ENCODE measurements at places on chromosomes 11 and 22.

DNA sequence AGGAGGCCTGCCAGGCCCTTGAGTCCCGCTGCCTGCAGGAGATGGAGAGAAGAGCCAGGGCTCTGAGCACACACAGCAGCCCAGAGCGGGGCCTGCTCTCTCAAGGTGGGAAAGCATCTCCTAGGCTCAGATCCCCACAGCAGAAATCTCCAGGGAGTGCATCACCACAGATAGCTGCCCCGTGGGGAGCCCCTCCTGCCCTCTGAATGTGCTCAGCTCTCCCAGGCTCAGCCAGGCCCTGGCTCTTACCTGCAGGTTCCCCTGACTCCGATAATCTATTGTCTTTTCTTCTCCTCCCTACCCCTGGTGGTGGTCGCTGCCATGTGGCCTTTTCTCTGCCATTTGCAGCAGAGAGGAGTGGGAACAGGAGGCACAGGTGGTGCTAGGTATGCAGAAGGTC, 49.9 kb downstream of the BTG4 start:
- no peak for DNase-seq

- DNase-seq, result no peak
These were observed 57.9 kb downstream of the NF2 start for GRCh38 chr22:29661336-29661735.

DNA sequence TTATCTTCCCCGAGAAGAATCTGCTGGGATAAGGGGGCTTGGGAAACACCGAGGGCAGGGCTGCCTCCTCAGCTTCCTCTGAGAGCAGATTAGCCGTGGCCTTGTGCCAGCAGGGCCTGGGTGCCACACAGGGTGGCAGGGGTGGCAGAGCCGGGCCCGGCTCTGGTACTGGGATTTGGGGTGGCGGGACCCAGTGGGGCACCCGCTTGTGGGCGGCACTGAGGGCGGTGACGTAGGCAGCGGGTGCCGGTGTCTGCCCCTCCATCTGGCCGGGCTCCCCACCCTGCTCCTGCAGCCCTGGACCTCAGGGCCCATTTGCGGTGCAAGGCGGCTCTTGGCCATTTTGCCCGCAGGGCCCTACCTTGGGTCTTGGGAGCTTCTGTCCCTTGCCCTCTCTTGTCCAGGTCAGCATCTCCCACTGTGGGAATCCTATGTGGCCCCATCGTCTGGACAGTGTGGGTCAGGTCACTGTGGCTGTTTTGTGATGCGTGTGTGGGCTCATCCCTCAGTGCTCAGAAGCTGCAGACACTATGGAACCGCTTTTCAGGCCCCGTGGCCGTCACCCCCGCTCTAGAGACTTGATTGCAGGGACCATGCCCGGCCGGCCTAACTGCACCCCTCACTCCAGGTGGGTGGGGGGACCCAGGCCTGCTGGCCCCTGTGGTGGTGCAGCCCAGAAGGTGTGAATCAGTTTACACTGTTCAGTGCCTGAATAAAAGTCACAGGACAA, 29.7 kb upstream of the KRTAP5-6 start:
- DNase-seq, result no peak

- no peak for DNase-seq
These were observed 4.0 kb downstream of the SYT12 start for GRCh38 chr11:67026941-67027340.

DNA sequence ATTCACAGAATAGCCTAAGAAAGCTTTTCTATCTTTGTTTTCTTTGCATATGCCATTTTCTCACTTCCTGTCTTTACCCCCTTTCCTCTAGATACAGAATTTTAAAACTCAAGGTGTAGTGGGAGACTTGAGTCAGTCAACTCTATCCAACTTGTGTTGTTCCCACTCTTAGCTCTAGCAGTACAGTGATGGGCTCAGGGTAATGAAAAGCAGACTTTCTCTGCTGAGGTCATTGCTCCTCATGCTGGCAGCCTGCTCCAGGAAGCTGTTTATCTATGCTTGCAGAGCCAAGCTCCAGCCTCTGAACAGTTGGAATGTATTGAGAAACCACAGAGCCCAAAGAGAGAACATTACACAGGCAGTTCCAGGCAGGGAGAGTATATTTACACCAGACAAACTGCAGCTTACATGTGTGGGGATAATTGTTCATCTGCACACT, 68.1 kb downstream of the CSTPP1 start:
- peak; percentile 39 for DNase-seq

- no peak for DNase-seq
These were observed 358.0 kb downstream of the DLG2 start for GRCh38 chr11:85269109-85269508.

GRCh38 chr11:44671234-44671633, 55.5 kb upstream of the TSPAN18 start:
- no peak for DNase-seq

DNA sequence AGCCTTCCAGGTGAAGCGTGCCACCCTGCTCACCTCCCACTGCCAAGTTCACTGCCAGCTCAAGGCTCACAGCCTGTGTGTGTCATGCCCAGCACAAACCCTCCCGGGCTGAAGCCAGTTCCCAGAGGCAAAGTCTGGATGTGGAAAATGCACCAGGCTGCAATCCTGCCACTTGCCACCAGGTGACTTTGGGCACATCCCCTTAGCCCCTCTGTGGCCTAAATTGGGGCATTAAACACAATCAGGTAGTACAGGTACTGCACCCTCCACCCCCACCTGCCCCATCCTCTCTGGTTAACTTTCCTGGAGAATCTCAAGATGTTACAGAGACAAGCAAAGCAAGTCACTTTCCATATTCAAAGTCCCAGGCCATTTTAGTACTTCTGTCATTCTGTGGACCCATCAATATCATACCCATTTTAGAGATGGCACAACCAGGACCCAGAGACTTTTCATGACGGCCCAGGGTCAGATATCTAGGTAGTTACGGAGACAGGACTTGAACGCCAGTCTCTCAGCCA, 1.8 kb upstream of the RASD2 start:
- DNase-seq, result no peak

DNA sequence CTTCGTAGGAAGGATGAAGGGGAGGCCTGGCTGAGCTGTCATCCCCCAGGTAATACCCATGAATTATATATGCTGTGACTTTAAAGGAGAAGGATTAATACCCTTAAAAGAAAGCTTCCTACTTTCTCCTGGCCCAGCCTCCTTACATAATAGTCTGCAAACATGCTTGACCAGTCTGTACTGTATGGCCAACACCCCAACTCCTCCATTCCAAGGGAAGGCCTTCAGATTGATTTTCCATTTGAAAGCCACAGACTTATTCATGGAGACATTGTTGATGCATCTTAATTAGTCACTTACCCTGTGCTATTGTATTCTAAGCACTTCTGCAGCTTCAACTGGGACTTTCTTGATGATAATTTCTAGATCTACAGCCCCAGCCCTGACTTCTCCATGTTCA, 2.0 kb downstream of the PAAF1 start:
- no peak for DNase-seq

DNA sequence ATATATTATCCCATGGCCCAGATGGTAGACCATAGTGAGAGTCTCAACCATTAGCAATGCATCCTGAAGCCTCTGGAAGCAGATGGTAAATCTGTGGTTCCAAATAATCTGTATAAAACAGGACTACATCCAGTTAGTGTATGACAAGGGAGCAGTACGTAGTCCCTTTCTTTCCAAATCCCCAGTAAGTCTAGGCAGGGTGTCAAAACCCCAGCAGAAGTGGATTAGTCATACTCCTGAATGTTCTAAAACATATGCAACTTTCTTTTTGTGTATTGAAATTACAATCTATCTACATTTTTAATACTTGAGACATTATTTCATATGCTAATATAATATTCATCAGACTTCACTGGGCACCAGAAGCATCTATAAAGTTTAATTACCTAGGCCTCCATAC, 295.1 kb upstream of the ANO5 start:
- DNase-seq, result no peak

- DNase-seq, result no peak
These were observed 8.0 kb upstream of the TLCD5 start for GRCh38 chr11:120316880-120317688.

GRCh38 chr22:38867124-38867455, 4.9 kb downstream of the CBX6 start:
- no peak for DNase-seq

DNA sequence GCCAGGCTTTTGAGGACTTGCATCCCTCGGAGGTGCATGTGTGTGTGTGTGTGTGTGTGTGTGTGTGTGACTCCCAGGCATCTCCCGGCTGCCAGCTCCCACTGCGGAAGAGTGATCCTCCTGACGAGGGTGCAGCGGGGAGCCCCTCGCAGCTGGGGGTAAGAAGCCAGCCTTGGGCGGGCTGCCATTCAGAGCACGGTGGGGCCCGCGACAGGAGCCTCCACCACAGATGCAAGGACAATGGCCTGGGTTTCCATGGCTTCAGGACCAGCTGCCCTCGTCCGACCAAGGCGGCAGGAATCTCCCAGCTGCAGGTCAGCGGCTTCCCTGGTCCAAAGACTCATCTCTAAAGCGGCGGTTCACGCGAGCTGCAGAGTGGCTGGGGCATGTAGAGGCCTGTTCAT, 908.5 kb downstream of the BRD1 start:
- peak; percentile 38 for DNase-seq

GRCh38 chr22:46883092-46883910, 120.9 kb downstream of the TBC1D22A start:
- DNase-seq, result no peak

DNA sequence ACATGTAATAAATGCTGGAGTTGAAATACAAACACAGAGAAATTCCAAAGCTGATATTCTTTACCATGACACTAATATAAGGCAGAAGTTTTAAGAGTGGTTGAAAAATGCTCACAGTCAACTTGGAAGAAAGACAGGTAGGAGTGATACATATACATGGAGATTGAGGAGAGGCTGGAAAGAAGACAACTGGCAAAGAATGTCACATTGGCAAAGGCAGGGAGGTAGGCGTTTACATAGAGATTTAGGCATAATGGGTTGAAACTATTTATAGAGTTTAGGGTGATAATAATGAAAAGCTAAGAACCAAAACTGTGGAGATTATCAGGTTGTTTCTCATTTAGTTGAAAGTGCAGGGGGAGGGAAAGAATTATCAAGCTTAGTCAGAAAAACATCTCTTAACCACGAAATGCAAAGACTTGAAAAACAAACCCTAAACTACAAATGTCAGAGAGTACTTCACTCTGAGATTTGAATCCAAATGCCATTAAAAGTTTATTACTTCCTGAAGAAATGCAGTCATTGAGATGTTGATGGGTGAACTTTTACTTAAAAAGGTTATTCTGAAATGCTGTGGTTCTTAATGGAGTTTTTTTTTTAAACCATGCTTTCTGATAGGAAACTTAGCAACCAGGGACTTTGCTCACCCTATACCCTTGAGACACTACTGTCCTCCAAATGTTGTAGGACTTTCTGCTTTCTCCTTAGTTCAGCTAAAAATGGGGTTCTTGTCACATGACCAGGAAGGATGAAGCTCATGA, 138.4 kb upstream of the CCDC90B start:
- DNase-seq, result no peak

GRCh38 chr11:133600786-133601185, 68.5 kb upstream of the OPCML start:
- no peak for DNase-seq

DNA sequence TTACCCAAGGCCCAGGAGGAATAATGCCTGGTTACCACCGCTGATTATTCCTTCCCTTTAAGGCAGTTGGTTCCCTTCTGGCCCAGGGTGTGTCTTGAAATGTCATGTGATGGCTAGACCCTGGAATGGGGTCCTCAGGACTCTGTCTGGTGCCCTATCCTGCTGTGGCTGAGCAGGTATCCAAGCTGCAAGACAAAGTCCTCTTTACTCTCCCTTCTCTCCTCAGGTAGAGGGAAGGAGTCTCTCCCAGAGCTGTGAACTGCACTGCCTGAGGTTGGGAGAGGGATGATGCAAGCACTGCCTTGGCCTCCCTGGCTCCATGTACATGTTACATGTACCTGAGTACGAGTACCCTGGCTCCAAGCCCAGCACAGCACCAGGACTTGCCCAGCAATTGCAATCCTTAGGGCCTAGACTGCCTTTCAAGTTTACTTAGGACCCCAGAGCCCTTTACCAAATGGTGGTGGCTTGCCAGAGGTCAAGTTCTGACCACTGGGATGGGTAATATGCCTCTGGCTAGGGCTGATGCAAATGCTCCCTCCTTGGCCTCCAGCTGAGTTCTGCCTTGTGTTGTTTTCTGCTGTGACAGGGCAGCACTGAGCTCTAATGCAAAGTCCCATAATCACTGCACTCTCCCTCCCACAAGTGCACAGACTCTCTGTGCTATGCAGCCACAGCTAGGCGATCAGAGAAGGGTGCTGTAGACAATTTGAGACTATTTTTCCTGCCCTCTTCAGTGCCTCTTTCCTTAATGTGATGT, 20.7 kb upstream of the AQP11 start:
- no peak for DNase-seq

DNA sequence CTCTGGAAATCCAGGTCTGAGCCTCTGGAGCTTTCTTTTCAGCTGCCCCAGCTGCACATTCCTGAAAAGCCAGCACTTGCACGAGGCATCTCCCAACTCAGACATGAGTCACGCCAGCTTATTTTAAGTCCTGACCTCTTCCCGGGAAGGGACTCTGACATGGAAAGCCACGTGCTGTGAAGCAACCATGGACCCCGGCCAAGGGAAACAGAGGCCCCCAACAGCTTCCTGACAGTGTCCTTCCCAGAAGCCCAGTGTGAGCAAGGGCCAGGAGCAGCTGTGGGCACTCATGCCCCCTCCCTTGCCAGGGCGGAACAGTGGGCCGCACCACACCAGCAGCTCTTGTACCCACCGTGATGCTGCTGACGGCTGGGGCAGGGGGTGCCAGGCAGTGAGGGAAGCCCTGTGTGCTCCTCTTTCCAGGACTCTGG, 118.8 kb upstream of the CADM1 start:
- DNase-seq, result no peak

- DNase-seq, result no peak
These were observed 441.4 kb downstream of the BUD13 start for GRCh38 chr11:116331381-116331780.

DNA sequence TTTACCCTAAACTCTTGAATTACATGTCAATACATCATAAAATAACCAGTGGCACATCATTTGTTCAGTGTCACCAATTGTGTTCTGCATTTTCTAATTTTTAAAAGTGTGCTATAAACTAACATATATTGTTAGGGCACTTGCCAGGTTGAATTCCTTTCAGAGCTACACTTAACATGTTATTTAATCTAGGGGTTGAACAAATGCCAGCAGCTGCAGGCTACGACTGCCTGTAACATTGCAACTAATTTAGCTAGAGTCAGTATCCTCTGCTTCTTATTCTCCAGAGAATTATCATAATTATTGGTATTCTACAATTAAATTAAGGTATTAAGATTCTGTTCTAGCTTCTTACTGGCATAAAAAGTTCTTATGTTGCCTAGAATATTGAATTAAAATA, 46.4 kb upstream of the ARHGAP42 start:
- no peak for DNase-seq

DNA sequence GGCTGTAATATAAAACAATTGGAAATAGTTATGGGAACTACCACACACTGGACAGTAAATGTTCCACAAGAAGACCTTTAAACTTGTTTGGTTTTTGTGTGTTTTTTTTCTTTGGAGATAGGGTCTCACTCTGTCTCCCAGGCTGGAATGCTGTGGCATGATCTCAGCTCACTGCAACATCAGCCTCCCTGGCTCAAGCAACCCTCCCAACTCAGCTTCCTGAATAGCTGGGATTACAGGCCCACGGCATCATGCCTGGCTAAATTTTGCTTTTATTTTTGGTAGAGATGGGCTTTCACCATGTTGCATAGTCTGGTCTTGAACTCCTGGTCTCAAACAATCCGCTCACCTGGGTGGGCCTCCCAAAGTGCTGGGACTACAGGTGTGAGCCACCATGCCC, 121.0 kb downstream of the MPPED2 start:
- DNase-seq, result no peak
